Chondrocyte (in vitro differentiated cells): ENCODE measurements at places on chromosomes 5 and 9. TPM values are rescaled to one million over a fixed set of nuclear protein-coding genes. Genes with fewer than 3 reads are reported as not detected.

DNA sequence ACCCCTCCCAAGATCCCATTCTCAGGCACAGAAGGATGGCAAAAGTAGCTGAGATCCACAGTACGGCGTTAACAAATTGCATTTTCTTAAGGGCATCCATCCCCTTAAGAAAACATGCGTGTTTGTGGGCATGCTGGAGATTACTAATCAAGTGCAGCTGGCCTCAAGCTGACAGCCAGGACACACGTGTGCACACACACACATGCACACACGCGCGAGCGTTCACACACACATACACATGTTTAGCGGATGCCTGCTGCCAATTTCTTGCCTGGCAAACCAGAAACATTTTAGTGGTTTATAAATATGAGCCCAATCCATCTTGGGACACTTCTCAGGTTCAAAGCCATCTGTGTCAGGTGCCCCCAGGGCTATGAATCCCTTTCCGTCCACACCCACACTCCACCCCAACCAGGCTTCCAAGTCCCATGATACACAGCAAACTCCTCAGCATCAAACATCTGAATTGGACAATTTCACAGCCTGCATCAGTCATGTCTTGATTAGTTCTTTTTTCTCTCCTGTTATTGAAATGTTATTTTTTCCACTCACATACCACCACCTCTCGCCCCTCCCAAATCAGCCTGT, 23.5 kb upstream of the SMIM23 start:
- no peak for DNase-seq

The LSM11 gene
- 9.9 to 10.6 TPM (median 10.0 TPM) in 3 replicates for total RNA-seq

The GRXCR2 gene
- not detected in 3 replicates for total RNA-seq

DNA sequence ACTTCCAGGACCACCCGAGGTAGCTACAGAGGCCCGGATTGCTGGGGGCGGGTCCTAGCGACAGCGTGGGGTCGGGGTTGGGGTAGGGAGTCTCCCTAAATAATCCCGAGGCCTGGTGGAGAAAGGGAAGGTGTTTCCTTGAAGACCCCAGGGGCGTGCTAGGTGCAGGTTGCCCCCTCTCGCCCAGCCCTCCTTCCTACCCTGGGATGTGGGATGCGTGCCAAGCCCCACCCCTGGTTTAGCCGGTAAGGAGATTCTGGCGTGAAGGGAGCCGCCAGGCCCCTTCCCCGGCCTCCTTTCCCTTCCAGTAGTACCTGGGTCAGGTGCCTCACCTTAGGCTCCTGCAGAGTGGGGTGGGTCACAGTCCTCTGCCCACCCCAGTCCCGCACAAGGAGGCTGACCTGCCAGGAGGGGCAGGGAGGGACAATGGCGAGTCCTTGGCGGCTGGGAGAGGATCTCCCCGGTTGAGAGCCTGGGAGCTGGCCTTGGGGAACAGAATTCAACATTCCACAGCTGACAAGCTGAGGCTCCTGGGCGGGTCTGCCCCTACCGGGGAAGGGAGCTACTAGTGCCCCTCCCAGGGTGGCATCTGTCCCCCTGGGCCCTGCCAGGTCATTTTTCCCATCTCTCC, 674 bp downstream of the TSPAN17 start:
- DNase-seq, result no peak

DNA sequence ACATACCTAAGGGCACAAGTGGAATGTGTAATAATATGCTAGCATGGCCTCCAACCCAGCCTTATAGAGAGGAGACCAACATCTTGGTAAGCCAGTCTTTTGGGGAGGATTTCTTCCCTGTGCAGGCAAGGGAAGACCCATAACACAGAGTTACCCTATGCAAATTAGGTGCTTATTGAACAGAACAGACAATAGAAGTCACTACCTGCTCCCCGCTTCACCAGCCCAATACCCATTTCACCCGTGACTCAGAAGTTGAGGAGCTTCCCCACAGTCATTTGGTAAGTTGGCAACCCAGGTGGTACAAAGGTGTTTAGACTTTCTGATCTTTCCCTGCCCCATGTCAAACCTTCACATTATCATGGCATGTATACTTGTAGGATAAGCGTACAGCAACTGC, 44.6 kb downstream of the AOPEP start:
- no peak for DNase-seq

GRCh38 chr5:179367491-179367890, 22.2 kb upstream of the ADAMTS2 start:
- DNase-seq, result peak; percentile 63

GRCh38 chr5:136026636-136027035, 2.2 kb upstream of the TGFBI start:
- DNase-seq, result no peak

GRCh38 chr9:38680837-38681445, 39.0 kb downstream of the FAM240B start:
- no peak for DNase-seq
